Left renal pelvis (tissue), 4 donors: ENCODE measurements at places on chromosomes 7 and 10. TPM values are rescaled to one million over a fixed set of nuclear protein-coding genes. Genes with fewer than 3 reads are reported as not detected.

- no peak for DNase-seq
Observed at GRCh38 chr10:71279590-71280170, 39.4 kb upstream of the SLC29A3 start.

- DNase-seq: no peak
Observed at GRCh38 chr7:74051193-74051592, 23.2 kb downstream of the ELN start.

- no peak for DNase-seq
Observed at GRCh38 chr7:79298145-79298760, 155.2 kb downstream of the MAGI2 start.

Gene ANKRD22
- polyA plus RNA-seq: 0.73 TPM

DNA sequence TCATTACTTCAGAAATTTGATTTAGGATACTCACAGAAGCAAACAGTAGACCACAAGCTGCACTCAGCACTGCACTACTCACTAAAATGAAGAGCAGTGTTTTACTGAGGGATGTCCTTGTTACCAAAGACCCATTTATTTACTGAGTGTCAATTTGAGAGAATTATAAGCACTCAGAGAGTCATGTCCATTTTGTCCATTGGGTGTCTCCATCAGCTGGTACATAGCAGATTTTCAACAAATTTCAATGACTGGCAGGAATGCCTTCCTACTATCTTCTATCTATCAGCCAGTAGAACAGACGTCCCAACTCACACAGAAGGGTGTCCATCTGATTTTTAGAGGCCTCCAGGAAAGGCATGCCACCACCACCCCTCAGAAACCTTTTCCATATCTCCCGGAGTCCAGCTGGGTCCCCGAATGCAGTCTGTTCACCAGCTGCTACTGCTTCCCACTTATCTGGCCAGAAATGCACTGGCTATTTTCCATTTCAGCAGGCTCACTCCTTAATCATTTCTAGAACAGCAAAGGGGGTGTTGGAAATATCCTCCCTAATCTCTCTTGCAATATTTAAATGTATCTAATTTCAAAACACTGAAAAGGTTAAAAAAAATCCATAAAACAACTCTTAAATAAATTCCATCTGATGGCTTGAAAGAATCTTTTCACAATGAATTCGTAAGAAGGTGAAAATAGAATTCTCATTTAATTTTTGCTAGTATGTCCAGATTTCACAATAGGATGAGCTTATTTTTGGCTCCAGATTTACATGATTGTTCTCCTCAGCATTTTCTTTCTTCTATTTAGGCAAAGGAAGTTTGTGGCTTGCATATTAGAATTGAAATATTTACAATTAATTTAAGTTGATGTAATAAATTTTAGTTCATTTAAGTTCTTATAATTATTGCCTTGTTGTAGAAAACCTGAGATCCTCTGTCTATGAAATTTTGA lies 1164.0 kb upstream of the CELF2 start:
- DNase-seq: no peak

DNA sequence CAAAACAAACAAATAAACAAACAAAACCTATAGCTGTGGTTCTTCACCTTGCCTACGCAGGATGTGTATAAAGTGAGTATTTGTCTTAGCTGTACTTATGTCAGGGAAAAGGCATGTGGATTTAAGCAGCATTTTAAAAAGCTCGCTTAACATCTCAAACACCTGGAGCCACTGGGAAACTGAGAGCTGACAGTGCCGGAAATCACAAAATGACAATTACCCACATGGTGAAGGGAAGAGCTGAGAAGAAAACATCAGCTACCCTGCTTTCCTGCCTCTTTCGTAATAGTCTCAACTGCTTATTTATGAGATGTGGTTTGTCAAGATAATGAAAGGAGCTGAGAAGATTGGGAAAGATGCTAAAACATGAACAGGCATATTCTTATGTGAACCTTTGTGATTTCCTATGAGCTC lies 31.1 kb upstream of the MSMB start:
- no peak for DNase-seq

- DNase-seq: peak; percentile 18
Observed at GRCh38 chr7:24573554-24574338, 494 bp downstream of the PALS2 start.

Gene CFAP43
- polyA plus RNA-seq: 15.8 TPM

DNA sequence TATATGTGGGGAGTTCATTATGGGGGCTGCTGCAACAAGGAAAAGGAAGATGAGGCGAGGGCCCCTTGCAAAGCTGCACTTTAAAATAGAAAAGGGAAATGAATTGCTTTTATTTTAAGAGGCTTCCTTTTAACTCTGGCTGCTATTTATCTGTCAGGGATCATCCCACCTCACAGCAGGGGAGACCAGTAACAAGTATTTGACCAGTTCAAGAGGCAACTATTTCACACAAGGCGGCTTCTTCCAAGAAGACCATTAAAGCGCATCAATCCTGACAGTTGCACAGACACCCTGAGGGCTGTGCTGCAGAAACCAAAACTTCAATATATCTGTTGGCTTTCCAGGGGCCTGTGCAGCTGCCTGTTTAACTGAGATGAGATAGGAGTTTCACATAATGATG lies 1009.2 kb downstream of the SORCS3 start:
- no peak for DNase-seq

DNA sequence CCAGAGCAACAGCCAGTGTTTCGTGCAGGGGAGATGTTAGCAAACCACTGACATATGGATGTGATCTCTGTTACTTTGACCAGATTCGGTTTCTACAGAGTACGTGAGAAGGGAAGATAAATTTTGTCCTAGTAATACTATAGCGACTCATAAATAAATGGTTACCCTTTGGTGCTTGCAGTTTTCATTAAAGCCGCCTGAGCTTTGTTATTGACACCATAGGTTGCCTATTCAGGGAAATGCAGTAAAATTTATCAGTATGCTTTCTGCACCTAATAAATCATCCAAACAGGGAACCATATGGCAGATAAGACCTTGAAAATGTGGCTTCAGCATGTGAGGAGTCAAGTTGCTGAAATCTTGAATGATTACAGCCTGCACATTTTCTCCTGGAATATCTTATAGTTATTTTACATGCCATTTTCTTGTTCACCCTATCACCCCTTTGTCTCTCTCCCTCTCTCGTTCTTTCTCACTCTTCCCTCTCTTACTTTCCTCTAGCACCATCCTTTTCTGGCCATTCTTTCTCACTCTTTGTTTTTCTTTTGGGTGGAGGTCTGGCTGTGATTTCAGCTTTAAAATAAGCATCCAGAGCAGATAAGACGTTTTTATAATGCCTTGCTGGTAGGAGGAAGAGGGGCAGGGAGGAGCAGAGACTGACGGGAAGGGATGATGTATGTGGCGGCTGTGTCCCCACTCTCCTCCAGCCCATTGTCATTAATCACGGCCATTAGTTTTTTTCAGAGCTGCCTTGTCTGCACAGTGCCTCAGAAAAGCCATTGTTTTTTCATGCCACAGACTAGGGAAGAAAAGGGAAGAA lies 182.5 kb downstream of the LRMDA start:
- DNase-seq: no peak

Gene ELMO1
- 10.5 TPM for polyA plus RNA-seq

- no peak for DNase-seq
Observed at GRCh38 chr7:134255814-134256213, 60.9 kb downstream of the SLC35B4 start.

DNA sequence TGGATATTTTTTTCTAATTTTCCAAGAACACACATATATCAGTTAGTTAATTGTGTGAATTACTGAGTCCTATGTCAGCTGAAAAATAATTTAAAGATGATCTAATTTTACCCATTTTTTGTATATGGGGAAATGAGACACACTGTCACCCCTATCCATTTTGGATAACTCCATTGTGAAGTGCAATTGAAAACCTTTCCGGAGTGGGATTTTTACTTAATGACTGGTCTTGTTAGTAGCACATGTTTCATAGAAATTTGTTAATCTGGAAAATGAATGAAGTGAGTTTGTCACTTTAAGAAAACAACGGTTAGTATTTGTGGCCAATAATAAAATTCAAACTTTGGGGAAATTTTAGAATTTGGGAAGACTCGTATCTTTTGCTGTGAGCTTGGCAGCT lies 2.0 kb downstream of the GARS1 start:
- DNase-seq: no peak

- no peak for DNase-seq
Observed at GRCh38 chr7:82559193-82559805, 115.7 kb upstream of the CACNA2D1 start.

DNA sequence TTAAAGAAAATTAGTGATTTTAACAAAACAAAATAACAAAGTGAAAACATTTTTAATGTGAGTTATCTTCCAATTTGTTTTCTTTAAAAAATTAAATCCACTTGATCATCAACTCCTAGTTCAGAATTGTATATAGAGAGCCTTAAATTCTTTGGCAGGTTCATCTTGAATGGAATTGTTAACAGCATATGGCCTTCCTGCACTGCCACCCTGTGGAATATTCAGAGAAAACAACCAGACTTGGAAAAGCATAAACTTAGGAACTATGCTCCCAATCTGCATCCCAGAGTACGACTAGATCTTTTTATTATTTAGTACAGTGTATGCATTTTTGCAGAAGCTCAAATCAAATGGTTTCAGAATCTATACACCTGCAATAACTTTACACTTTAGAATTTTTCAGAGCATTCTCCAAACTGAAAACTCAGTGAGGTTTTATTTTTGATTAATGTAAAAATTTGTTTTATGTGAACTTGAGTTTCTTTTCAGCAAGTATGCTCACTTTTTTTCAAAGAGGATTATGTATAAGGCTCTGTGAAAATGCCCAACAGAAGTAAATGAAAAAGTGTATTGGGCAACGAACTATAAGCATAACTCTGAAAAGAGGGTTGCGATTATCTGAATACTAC lies 44.9 kb upstream of the ANK3 start:
- peak; percentile 12 for DNase-seq

GRCh38 chr10:98748298-98748697 lies 301.6 kb upstream of the HPS1 start:
- DNase-seq: no peak

DNA sequence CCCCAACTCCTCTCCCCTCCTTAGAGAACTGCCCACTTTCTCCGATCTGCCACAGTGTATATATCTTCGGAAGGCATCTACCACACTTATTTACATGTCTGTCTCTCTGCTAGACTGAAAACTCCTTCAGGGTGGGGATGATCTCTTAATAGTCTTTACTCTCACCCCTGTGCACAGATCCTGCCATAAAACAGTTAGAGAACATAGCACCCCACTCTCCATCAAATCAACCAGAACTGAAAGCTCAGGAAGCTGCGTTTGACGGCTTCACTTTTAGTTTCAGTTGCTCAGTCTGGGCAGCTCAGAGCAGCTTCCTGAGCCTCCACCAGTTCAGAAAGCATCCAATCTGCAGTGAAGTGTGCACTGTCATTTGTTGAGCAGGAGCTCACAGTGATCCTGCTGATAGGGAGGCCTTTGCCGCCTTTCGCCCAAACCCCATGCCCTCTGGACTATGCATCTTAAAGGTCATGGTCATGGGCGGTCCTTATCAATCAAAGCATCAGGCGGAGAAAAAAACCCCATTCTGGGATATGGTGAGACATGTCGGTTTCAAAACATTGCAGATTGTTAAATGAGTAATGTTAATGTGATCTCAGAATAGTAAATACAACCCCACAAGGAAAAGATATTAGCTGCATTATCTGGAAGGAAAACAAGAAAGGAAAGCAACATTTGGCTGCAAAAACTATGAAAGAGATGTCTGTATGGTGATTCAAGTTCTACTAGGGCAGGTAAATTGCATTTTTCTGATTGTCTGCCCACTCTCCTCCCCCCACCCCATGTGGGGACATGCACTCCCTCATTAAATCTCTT lies 167.1 kb upstream of the ADO start:
- DNase-seq: no peak

- DNase-seq: no peak
Observed at GRCh38 chr7:154912871-154913637, 89.9 kb downstream of the PAXIP1 start.

- no peak for DNase-seq
Observed at GRCh38 chr7:73366990-73367389, 39.0 kb downstream of the FKBP6 start.

GRCh38 chr10:30415593-30415992 lies 18.4 kb upstream of the MAP3K8 start:
- no peak for DNase-seq

DNA sequence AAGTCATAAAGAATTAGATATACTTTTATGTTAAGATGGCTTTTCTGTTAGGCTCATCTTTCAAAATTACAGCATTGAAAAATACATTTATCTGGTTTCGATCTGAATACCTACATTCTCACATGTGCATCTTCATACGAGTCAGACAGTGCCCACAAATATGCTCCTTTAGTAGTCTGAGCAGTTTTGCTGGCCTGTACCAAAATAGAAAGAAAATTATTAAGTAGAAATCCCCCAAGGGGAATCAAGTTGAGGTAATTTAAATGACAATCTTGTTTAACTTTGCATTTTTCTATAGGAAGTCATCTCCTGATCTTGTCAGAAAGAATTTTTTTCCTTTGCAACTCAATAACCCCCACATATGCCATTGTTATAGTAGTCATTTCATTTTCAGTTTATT lies 287.4 kb upstream of the SEMA3D start:
- no peak for DNase-seq

GRCh38 chr10:110507346-110507745 lies 9.6 kb downstream of the DUSP5 start:
- DNase-seq: no peak

Gene VIPR2
- polyA plus RNA-seq: 13.3 TPM

Gene ZNF467
- 23.4 TPM for polyA plus RNA-seq

DNA sequence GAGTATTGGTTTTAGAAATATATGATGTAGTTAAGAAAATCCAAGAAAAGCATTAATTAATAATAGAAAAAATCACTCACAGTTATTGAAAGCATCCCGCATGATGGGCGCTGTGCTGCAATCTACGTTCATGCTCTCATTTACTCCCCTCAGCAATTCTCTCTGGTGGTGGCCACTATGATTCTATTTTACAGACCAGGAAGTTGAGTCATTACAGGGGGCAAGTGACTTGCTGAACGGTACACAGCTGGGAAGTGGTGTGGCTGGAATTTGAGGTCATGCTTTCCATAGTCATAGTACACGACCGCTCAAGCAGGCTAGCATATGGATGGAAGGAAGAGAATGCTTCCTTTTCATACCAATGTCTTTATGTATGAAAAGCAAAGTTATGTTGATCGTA lies 117.4 kb downstream of the TES start:
- no peak for DNase-seq
